ENCODE measurements at places on chromosomes 2 and 18.

GRCh38 chr2:141994066-141994465 lies 136.8 kb downstream of the LRP1B start:
- no peak for DNase-seq

GRCh38 chr2:79373358-79374130 lies 139.3 kb upstream of the CTNNA2 start:
- DNase-seq = no peak

DNA sequence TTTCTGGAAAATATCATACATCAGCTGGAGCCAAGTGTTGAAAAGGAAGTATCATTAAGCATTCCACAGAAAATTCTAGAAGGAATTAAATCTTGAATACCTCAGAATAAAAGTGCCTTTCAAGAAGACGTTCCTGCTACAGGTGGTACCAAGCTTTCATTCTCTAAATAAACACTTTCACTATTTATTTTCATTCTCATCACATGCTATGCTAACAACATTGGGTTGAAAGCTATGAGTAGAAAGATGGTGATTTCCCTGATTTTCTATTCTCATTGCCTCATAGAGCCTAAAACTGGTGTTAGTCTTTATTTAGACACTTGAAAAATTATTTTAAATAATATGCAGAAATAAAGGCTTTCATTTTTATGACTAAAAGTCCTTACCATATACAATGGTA lies 324.7 kb downstream of the LRP1B start:
- no peak for DNase-seq

DNA sequence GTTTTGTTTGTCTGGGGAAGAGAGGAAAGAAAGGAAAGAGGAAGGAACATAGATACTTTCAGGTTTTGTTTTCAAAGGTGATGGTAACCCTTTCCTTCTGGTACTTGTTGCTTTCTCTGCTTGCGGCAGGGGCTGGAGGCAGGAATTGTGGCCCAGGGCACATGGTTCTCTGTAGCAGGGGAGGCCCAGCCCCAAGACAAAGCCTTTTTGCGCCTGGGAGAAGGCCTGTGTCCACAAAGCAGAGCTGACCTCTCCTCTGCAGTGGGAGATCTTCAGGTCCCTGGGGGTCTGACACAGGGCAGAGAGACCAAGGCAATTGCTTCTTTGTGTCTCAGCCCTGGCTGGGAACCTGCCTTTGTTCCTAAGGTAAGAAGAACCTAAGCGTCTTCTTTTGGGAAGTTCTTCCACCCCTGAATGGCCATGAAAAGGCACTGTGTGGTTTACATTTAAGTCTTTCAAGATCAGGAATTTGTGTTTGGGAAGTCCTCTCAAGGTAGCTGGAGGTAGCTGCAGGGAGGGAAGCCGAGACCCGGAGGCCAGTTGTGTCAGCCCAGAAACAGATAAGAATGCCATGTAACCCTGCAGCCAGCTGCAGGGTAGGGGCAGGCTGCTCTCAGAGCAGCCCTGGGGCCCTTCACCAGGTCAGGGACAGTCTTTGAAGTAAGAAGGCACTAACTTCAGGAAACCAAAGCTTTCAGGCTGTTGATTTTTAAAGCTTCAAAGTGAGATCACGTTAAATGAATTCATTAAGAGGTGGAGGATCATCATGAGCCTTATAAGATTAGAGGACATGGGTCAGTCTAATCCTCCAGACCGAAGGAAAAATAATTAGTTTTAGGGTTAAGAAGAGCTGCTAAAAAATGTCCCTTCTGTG lies 119.3 kb downstream of the STPG4 start:
- DNase-seq = no peak

- DNase-seq = no peak
These were observed 359.6 kb downstream of the NRXN1 start for GRCh38 chr2:50672282-50672681.
